ENCODE measurements at places on chromosomes 1 and 21. TPM values are rescaled to one million over a fixed set of nuclear protein-coding genes. Genes with fewer than 3 reads are reported as not detected.

SPATA21 gene
- 0.06 TPM for polyA plus RNA-seq

DNA sequence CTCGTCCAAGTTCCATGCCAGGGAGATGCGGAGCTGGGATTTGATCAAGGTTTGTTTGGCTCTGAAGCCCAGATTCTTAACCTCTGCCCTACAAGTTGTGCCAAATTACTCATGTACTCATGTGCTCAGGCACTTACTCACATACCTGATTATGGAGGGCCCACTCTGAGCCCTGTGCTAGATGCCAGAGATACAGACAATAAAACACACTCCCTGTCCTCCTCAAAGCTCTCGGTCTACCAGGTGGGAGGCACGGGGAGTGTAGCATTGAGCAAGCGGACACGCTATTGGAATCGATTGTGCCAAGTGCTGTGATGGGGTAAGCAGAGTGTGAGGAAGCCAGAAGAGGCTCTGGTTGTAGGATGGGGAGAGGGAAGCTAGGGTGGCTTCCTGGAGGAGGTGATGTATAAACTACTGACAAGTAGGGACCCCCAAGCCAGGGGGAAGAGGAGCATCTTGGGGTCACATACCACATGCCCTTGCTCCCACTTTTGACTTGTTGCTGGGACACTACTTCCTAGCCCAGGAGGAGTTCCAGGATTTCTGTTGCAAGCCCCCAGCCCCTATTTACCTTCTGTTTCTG, 49.8 kb upstream of the IFNLR1 start:
- no peak for DNase-seq

DNA sequence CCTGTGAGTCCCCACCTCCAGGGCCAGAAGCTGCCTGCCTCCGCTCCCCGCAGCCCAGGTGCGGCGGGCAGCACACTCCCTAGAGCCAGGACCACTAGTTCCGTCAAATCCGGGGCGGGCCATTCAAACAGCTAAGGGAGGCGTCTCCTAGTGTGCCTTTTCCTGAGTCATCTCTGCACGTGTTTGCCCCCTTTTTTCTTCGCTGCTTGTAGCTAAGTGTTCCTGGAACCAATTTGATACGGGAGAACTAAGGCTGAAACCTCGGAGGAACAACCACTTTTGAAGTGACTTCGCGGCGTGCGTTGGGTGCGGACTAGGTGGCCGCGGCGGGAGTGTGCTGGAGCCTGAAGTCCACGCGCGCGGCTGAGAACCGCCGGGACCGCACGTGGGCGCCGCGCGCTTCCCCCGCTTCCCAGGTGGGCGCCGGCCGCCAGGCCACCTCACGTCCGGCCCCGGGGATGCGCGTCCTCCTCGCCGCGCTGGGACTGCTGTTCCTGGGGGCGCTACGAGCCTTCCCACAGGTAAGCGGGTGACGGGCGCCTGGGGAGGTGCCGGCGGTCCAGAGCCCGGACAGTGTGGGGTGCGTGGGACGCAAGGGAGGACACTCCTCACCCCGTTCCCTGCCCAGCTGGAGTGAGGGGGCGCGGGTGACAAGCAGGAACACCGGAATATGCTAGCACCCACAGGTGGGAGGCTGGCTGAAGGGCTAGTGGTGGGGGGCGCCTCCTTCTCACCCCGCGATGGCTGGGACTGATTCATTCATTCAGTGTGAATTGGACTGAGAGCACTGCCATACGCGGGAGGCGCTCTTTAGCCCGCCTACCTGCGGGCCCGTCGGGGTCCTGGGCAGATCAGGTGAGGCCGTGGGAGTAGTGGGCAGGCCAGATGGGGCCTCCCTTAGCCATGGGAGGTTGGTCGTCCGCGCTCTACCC, at the start of gene TNFRSF8:
Gene TNFRSF8, plus strand, starts transcription at position 163 of the 932 bp plus-strand sequence. Its CDS starts 296 bp downstream, at position 459.
- DNase-seq: no peak

DNA sequence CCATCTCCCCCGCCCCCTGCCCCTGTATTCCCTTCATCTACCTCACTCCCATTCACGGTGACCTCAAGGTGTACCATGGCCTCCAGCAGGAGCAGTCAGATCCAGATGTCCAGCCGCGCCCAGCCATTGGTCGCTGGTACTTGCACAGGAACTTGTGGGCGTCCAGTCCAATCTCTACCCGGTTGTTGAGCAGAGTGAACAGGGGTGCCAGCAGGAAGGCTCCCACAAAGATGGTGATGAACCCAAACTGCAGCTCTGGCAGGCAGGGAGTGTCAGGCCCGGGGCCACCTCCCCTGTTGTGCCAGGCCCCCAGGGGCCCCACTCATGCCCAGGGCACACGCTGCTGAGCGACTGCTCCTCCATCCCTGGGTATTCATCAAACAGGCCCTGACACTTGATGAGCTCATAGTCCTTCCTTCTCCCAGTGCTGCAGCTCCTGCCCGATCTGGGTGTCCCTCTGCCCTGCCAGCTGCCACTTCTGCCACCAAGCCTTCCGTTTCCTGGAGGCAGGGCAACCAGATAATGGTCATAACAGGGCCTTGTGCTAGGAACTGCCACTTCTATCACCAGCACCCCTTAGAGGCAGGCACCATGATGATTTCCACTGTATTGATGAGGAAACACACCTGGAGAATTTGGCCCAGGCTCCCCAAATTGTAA, 5.7 kb upstream of the ARHGEF19 start:
- DNase-seq: no peak

- DNase-seq: no peak
These were observed 42.1 kb downstream of the HOOK1 start for GRCh38 chr1:59856725-59857338.

DNA sequence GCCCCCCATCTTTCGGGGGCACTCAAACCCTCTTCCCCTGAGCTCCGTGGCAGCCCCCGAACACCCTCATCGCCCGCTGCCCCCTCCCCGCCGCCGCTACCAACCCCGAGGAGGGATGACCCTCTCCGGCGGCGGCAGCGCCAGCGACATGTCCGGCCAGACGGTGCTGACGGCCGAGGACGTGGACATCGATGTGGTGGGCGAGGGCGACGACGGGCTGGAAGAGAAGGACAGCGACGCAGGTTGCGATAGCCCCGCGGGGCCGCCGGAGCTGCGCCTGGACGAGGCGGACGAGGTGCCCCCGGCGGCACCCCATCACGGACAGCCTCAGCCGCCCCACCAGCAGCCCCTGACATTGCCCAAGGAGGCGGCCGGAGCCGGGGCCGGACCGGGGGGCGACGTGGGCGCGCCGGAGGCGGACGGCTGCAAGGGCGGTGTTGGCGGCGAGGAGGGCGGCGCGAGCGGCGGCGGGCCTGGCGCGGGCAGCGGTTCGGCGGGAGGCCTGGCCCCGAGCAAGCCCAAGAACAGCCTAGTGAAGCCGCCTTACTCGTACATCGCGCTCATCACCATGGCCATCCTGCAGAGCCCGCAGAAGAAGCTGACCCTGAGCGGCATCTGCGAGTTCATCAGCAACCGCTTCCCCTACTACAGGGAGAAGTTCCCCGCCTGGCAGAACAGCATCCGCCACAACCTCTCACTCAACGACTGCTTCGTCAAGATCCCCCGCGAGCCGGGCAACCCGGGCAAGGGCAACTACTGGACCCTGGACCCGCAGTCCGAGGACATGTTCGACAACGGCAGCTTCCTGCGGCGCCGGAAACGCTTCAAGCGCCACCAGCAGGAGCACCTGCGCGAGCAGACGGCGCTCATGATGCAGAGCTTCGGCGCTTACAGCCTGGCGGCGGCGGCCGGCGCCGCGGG, 837 bp downstream of the FOXD3 start:
- no peak for DNase-seq

GRCh38 chr1:222624214-222624613, 6.3 kb downstream of the MIA3 start:
- DNase-seq: no peak

GRCh38 chr1:2267051-2267830, 39.1 kb downstream of the SKI start:
- no peak for DNase-seq
